Esophagus mucosa (tissue), 1 donor: ENCODE measurements at places on chromosomes 4 and X. TPM values are rescaled to one million over a fixed set of nuclear protein-coding genes. Genes with fewer than 3 reads are reported as not detected.

DNA sequence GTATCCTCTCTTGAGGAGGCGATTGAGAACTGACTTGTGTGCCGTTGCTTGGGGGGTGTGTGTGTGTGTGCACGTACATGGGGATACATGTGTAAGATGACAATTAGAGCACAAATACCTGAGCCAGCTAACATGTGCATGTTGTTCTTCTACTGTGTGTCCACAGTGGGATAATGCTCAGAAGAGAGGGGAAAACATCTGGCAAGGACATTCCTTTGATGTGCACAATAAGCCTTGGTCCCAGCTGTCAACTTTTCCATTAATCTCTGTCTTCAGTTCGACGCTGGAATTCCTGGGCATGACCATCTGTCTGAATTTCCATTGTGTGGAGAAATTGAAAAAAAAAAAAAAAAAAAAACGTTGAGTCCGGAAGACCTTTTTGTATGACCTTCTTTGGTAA is 592.0 kb upstream of the GALNTL6 start:
- ATAC-seq: no peak

Gene PNMA5
- total RNA-seq: not detected

DNA sequence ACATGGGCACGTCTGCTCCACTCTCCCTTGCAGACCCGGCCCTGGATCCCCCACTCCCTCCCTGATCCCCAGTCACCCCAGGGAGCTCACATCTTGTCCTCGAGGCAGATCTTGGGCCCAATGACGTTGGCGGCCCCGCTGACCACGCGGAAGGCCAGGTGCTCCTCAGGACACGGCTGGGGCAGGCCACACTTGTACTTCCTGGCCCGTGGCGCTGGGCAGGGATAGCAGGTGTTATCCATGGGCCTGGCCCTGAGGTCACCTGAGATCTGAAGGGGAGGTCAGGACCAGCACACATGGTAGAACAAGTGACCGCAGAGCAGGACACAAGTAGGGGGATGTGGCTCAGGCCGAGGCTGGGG is 7.7 kb downstream of the FAM3A start:
- ATAC-seq: no peak

DNA sequence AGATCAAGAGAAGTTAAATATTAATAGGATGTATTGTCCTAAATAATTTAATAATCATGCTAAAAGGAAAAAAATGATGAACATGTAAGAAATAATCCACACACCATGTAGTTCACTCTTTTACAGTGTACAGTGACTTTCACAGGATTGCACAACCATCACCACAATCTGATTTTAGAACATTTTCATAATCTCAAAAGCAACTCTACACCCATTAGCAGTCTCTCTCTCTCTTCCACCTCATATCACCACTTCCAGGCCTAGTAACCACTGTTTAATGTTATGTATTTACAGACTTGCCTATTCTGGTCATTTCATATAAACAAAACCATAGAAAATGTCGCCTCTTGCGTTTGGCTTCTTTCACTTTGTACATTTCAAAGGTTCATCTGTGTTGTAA is 153.4 kb downstream of the FSTL5 start:
- ATAC-seq: no peak

Gene GIMD1
- not detected for total RNA-seq

Gene NPY1R
- total RNA-seq: 0.16 TPM

DNA sequence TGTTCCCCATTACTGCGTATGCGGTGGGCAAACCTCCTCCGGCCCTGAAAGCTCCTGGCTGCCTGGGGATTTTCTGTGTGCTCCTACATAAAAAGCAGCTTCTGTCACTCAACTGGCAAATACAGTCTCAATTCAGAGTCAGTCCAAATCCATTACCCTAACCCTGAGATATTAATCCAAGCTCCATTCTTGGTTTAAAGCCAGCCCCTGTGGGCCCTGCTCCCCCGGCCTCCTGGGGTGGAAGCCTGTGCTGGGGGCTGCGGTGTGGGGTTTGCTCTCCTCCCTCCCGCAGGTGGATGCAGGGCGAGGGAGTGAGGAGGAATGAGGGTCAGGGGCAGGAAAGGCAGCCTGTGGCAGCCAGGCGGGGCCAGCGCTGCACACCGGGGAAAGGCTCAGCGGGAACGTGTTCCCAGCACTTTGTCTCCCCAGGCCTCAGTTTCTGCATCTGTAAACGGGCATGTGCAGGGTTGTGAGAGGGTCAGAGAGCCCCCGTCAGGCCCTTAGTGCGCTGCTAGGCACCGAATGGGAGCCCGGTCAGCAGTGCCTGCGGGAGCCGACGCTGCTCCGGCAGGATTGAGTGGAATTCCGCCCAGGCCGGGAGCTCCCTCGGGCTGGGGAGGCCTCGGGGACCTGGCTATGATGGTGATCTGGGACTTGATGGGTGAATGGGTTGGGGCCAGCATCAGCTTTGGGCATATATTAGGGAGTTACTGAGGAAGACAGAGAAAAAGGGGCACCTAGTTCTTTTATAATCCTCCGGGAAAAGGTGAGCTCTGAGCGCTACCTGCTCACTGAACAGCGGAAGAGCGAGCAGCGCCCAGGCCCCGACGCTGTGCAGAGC is 6.3 kb upstream of the RGS12 start:
- no peak for ATAC-seq
